Caki2 (cell line): ENCODE measurements at places on chromosomes 16 and 17.

GRCh38 chr17:50161911-50162288 lies 3.9 kb upstream of the SGCA start:
- no peak for DNase-seq

DNA sequence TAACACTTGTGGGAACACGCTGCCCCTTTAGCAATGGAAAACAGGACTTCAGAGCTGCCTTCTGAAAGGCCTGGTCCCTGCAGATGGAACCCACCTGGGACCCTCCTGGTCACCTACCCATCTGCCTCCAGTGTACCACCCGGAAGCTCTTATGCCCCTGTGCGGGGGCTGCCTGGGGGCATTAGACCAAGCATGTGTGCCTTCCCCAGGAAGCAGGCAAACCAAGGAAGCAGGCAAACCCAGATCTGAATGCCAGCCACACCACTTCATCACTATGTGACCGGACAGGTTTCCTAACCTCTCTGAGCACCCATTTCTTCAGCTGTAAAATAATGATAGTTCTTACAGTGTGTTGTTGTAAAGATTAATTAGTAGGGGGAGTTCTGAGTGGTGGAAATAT lies 20.8 kb upstream of the LRRC37A3 start:
- DNase-seq, result no peak

DNA sequence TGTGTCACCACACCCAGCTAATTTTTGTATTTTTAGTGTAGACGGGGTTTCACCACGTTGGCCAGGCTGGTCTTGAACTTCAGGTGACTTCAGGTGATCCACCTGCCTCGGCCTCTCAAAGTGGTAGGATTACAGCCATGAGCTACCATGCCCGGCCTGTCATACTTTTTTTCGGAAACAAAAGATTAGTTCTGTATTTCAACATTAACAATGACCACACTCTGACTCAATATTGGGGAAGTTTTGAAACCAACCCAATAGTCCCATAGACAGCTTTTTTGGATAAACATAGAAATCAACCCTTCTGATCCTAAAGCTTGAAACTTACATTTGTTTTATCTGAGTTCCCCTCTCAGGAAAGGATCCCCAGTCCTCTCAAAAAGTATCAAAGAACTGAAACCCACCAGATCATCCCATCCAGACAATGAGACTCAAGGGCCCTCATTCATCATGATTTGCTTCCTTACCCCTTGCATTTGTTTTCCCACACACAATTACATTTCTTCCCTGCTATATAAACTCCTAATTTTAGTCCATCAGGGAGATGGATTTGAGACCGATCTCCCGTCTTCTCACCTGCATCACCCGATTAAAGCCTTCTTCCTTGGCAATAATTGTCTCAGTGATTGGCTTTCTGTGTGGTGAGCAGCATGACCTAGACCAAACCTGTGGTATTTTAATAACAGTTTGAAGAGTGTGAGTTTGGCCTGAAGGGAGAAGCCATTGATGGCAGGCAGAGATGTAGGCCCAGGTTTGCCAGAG lies 7.2 kb upstream of the AGRP start:
- no peak for DNase-seq

DNA sequence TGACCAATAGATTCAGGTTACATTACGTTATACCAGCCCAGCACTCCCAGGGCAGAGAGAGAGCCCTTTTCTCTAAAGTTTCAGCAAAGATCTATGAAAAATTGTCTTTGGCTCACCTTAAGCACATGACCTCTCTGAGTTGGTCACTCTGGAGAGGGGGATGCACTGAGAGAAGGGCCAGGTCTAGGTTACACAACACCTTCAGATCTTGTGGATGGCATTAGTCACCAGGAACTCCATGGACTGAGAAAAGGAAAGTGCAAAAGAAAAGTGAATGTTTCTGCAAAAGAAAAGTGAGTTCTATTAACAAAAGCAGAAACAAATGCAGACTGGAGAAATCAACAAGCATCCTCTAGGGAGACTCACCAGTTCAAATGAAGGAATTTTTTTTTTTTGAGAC lies 253.3 kb upstream of the SALL1 start:
- peak; percentile 22 for DNase-seq

GRCh38 chr17:82100502-82101298 lies 2.7 kb upstream of the FASN start:
- no peak for DNase-seq

DNA sequence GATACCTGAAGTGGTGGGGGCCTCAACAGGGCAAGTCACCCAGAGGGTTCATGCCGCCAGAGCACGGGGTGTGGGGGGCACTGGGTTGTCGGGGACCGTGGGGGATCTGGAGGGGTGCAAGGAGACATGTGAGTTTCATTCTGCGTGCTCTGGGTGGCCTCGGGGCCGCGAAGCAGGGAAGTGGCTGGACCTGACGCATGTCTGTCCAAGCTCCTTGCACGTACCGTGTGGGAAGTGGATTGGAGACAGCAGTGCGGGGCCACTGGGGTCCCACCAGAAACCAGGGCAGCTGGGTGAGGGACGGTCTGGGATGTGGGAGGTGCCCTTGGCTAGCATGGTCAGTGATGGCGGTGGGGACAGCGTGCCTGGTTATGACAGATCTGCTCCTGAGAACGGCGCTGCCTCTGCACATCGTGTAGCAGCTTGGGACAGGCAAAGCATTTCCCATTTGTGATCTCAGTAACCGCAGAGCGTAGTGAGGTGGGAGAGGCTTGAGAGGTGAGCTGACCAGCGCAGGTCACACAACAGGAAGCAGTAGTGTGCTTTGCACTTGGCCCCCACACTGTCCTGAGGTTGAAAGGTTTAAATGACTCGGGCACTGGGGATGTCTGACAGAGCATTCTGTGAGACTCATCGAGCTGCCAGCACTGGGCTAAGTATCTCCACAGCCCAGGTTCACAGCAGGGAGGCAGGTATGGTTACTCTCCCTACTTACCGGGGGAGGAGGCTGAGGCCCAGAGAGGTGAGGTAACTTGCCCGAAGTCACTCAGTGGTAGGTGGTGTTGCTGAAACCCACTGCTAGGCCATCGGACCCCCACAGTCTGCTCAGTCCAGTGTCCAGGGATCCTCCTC lies 114.4 kb downstream of the SOCS1 start:
- DNase-seq, result no peak

DNA sequence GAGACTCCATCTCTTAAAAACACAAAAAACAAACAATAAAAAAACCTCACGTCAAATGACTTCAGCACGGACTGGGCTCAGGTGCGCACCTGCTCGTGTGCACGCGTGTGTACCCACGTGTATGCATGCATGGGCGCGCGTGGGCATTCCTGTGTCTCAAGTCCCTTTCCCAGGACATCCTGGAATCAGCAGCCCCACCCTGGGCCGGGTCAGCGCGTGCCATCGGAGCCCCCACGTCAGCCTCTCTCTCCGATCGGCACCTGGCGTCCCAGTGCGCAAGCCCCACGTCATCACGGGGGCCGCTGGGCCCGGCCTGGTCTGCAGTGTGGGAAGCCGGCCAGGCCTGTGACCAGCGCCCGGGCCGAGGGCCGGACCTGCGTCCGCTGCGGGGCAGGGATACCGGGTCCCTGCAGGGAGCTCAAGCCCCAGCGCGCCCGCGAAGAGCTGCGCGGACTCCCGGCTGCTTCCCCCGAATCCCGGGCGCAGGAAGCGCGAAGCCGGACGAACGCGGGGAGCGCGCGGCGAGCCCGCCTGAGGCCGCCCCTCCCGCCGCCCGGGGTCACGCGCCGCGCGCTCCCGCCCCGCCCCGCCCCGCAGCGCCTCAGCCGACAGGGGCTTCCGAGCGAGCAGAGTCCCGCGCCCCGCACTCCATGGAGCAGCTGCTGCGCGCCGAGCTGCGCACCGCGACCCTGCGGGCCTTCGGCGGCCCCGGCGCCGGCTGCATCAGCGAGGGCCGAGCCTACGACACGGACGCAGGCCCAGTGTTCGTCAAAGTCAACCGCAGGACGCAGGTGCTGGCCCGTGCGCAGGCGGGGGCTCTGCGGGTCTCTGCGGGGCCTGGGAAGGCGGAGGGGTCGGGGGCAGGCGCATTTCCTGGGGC lies at the start of gene FN3K:
FN3K (plus strand) TSS at position 629 of the 880 bp plus-strand sequence; CDS start at position 651, 22 bp downstream.
- DNase-seq, result peak; percentile 78

- DNase-seq, result peak; percentile 40
These were observed 4.3 kb downstream of the ACSM3 start for GRCh38 chr16:20768121-20768520.

GRCh38 chr17:30253312-30253711 lies 17.8 kb upstream of the SLC6A4 start:
- no peak for DNase-seq

GRCh38 chr16:49461517-49461951 lies 87.9 kb downstream of the C16orf78 start:
- DNase-seq, result no peak

GRCh38 chr17:76772842-76773525 lies 35.1 kb downstream of the MFSD11 start:
- peak; percentile 81 for DNase-seq

GRCh38 chr17:66509926-66510325 lies 207.5 kb downstream of the PRKCA start:
- no peak for DNase-seq

- DNase-seq, result no peak
These were observed 84.4 kb upstream of the PLCG2 start for GRCh38 chr16:81694494-81695280.

GRCh38 chr17:41549596-41550039 lies 21.5 kb upstream of the KRT19 start:
- peak; percentile 82 for DNase-seq

- no peak for DNase-seq
These were observed 528 bp downstream of the PRSS27 start for GRCh38 chr16:2719328-2720063.

DNA sequence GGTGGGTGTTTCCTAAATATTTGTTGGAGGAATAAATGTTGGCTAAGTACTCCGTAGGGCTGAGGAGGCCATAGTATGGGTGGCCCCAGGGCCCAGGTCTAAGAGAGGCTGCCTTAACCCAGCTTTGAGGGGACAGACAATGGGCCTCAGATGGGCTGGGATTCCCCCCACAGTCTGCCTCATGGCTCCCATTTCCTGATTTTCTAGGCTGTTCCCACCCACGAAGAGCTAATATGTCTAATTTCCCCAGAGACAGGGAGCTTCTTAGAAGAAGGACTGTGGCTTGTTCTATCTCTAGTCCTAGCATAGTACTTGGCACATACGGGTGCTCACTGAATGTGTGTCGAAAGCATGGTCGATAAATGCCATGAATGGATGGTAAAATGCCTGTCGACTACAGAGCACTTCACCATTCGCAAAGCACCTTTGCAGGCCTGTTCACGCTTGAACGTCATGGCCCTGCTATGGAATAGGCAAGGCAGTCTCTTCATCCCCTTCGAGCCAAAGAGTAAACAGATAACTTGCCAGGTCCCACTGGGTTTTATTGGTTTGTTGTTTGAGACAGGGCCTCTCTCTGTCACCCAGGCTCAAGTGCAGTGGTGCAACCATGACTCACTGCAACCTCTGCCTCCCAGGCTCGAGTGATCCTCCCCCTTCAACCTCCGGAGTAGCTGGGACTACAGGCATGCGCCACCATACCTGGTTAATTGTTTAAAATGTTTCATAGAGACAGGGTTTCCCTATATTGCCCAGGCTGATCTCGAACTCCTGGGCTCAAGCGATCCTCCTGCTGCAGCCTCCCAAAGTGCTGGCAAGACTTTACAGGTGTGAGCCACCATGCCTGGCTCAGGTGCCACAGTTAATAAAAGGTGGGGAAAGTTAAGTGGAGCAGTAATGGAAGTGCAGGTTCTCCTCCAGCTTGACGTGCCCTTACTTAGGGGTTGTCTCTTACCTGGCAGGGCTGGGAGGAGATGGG lies 9.7 kb downstream of the CHAD start:
- DNase-seq, result peak; percentile 15

DNA sequence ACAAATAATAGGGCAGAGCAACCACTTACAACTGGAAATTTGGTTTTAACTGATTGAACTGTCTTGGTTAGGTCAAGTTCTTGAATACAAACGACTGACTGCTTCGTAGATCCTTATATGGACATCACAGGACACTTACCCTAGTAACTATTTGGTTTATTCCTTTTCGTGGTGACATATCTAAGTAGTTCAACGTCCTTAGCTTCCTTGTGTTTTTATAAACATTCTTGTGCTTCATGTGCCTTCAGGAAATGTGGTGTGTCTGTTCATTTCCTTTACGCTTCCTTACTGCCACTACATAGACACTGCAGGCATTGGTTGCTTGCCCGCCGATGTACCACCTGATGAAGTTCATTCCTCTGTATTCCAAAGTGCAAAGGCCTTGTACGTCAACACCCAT lies 59.3 kb downstream of the USP10 start:
- DNase-seq, result no peak

- no peak for DNase-seq
These were observed 873 bp upstream of the RPS2 start for GRCh38 chr16:1965396-1966001.

DNA sequence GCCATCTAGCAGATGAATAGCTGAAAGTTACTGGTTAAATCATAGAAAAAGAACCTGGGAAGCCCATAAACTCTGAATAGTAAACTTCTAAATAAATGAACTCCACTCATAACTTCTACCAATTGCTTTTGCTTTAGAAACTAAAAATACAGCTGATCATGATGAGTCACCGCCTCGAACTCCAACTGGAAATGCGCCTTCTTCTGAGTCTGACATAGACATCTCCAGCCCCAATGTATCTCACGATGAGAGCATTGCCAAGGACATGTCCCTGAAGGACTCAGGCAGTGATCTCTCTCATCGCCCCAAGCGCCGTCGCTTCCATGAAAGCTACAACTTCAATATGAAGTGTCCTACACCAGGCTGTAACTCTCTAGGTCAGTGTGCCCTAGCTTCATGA lies 9.7 kb downstream of the KAT7 start:
- DNase-seq, result no peak

GRCh38 chr16:86985648-86986015 lies 331.6 kb downstream of the C16orf95 start:
- DNase-seq, result no peak

- no peak for DNase-seq
These were observed 27.2 kb downstream of the ARHGAP27 start for GRCh38 chr17:45405250-45406086.

DNA sequence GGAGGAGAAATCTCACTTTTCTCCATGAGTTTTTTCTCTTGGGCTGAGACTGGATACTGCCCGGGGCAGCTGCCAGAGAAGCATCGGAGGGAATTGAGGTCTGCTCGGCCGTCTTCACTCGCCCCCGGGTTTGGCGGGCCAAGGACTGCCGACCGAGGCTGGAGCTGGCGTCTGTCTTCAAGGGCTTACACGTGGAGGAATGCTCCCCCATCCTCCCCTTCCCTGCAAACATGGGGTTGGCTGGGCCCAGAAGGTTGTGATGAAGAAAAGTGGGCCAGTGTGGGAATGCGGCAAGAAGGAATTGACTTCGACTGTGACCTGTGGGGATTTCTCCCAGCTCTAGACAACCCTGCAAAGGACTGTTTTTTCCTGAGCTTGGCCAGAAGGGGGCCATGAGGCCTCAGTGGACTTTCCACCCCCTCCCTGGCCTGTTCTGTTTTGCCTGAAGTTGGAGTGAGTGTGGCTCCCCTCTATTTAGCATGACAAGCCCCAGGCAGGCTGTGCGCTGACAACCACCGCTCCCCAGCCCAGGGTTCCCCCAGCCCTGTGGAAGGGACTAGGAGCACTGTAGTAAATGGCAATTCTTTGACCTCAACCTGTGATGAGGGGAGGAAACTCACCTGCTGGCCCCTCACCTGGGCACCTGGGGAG lies 19.1 kb downstream of the NGFR start:
- DNase-seq, result no peak

GRCh38 chr17:72692676-72693075 lies 399.8 kb downstream of the SLC39A11 start:
- DNase-seq, result no peak
